ENCODE measurements at places on chromosomes 2 and 18.

DNA sequence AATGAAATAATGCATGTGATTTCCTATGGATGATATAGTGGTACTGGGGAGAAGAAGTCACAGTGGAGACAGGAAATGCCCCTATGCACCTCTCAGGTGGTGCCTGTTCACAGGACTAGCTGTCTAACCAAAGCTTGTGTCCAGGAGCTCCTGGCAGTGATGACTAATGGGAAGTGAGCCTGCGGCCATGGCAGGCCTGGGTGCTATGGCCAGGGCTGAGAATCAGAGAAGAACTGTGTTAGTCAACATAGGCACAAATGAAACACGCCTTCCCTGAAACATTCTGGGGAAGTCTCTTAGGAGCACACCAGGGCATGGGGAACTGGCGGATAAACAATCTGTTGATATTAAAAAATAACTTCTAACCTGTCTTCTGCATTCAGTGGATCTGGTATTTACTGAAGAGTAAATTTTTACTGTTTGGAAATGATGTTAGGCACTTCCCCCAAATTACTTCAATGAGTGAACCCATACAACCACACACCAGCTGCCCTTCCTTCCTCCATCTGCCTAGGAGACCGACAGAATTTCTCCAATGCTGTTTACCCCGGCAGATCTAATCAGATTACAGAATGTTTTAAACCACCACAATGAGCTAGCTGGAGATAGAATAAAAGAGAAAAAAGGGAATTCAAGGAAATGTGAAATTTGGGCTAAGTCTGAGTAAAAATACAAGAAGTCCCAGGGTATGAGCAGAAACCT, 67.4 kb downstream of the MEP1B start:
- DNase-seq, result no peak

DNA sequence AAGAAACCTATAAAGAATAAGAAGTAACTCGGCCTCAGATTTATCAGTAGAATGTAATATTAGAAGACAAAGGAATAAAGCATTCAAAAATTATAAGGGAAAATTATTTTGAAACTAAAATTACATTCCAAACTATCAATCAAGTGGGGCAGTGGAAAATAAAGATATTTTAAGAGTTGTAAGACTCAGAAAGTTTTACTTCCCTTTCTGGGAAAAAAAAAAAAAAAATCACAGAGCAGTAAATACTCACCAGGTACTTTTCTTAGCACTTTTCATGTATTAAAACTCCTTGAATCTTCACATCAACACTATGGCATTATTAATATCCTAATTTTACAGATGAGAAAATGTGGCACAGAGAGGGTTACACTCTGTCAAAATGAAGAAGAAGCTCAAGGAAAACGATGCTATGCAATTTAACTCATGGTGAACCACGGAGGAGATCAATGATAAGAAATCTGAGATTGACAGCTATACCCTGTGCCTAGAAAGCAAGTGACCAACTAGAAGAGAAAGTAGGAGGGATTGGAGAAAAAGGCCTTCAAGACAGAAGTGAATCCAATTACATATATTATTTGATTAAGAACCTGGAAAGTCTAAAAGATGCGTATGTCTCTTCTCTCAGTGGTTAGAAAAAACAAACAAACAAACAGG, 238.9 kb upstream of the ID2 start:
- DNase-seq, result no peak

- no peak for DNase-seq
These were observed 85.9 kb upstream of the RFX8 start for GRCh38 chr2:101560780-101561315.

DNA sequence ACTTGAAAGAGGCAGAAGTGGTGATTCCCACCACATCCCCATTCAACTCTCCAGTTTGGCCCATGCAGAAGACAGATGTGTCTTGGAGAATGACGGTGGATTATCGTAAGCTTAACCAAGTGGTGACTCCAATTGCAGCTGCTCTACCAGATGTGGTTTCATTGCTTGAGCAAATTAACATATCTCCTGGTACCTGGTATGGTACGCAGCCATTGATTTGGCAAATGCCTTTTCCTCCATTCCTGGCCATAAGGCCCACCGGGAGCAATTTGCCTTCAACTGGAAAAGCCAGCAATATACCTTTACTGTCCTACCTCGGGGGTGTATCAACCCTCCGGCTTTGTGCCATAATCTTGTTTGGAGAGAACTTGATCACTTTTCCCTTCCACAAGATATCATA, 411.5 kb upstream of the SMIM21 start:
- DNase-seq, result no peak

Measured in NCI-H2029 (cell line).